Stimulated activated naive CD8-positive, alpha-beta T cell treated with anti-CD3 and anti-CD28 coated beads, Interleukin-15, Interleukin-2, amounts not matched to agents 100 U/mL and 50 U/mL, for 24 hours (primary cell): ENCODE measurements at places on chromosomes 1 and 21.

GRCh38 chr21:28106370-28106890 lies 886.2 kb downstream of the LTN1 start:
- DNase-seq, result no peak

DNA sequence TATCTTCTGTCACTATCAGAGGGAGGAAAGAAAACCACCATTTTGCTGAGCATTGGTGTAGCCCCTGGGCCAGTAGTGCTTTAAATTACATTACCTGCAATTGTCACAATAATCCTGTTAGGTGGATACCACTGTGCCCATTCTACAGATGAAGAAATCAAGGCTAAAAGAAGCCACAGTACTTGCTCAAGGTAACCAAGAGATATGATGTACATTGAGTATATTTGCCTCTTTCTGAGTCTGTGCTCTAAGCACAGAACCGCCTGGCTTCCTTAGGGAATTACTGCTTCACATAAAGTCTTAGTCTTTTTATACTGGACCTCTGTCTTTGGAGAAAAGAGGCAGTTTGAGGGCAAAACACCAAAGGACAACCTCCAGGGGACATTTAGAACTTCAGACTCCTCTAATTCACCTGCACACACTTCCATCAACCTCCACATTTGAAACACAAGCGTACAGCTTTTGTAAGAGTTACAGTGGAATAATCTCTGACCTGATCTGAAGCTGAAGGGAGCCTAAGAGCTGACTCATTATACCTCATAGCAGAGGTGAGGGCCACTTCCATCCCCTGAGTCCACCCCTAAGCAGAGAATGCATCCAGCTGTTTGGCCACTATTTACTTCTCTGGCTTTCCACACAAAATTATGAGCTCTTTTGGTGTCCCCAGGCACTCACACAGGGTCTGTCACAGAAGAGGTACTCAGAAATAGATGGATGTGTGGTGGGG lies 61.8 kb downstream of the PLPP3 start:
- DNase-seq, result no peak

- DNase-seq, result no peak
Observed at GRCh38 chr1:183609759-183610452, 19.6 kb upstream of the NCF2 start.

- DNase-seq, result no peak
Observed at GRCh38 chr21:29163341-29164115, 33.1 kb downstream of the MAP3K7CL start.

DNA sequence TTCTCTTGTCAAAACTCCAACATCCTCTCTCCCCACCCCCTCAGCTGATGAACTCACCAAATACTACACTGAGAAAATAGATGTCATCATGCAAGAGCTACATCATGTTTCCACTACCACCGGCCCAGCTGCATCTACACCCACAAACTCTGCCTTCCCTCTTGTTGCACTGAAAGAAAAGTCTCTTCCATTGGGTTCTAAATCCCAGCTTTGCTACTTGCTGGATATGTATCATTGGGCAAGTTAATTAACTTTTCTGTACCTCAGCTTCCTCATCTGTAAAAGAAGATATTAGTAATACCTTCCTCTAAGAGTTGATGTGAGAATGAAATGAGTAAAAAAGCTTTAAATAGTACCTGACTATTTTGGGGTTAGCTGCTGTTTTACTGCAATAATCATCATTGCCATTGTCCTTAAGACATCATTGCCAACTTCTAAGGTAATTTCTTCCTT lies 108.6 kb downstream of the OLFML2B start:
- DNase-seq, result peak; percentile 36
